ENCODE measurements at places on chromosomes 5 and 9.

GRCh38 chr5:104859437-104859836, 1296.8 kb upstream of the NUDT12 start:
- DNase-seq = no peak

DNA sequence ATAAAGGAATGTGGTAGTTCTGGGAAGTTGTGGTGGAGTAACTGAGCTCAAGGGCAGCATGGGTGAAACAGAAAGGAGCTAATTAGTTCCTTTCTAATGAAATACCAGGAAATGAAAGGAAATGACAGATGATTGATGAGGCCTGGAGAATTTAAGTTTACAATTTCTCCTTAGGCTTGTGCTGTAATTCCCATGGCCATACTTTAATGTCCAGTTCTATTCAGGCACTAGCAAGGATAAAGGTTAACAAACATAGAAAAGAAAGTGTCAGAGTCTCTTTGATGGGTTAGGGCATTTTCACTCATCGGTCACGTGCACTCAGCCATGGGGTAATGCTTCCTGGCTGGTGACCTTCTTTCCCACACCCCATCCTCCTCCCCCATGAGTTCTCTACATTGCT, 70.3 kb downstream of the CTSL start:
- DNase-seq = no peak

- DNase-seq = no peak
Measured at GRCh38 chr5:14143546-14143840, 351 bp downstream of the TRIO start.

GRCh38 chr9:120625222-120625621, 45.3 kb upstream of the CDK5RAP2 start:
- no peak for DNase-seq

GRCh38 chr5:135216471-135217343, 182.3 kb downstream of the MACROH2A1 start:
- DNase-seq = no peak

DNA sequence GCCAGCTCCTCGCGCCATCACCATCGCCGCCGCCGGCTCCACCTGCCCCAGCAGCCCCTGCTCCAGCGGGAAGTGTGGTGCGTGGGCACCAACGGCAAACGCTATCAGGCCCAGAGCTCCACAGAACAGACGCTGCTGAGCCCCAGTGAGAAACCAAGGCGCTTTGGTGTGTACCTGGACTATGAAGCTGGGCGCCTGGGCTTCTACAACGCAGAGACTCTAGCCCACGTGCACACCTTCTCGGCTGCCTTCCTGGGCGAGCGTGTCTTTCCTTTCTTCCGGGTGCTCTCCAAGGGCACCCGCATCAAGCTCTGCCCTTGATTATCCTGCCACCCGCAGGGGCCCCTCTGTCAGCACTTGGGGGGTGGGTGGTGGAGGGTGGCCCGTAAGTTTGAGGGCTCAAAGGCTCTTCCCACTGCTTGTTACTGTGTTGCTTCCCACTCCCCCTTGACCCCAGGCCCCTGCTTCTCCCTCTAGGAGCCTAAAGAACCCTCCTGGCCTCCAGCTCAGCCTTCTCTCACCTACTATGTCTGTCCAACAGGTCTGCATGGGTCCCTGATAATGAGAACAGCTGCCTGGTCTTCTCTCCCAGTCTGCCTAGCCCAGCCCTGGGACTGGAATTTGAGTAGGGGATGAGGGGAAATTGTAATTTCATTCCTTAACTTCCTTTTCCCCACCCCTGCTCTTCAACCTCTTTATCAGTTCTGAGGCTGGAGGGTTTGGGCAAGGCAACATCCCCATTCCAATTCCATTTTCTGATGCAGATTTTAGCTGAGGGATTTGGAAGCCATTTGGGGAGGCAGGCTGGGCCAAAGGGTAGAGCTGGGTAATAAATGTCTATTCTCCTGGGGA, 9.0 kb downstream of the RACK1 start:
- DNase-seq = no peak

DNA sequence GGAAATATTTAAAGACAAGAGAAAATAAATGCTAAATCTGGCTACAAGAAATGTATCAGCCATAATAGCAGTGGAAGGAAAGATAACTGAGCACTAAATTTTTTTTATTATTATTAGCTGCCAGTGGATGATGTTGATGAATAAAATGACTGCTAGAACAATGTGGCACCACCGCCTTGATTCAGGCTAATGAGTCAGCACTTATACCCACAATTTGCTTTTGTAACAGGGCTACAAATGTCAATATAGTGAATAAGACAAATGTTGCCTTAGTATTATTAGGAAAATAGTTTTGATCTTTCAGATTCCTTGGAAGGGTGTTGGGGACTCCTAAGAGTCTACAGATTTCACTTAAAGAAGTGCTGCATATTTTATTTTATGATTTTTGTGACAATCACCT, 555.2 kb upstream of the GRAMD2B start:
- DNase-seq = no peak

GRCh38 chr9:115328677-115329076, 210.7 kb upstream of the TNC start:
- DNase-seq = no peak

DNA sequence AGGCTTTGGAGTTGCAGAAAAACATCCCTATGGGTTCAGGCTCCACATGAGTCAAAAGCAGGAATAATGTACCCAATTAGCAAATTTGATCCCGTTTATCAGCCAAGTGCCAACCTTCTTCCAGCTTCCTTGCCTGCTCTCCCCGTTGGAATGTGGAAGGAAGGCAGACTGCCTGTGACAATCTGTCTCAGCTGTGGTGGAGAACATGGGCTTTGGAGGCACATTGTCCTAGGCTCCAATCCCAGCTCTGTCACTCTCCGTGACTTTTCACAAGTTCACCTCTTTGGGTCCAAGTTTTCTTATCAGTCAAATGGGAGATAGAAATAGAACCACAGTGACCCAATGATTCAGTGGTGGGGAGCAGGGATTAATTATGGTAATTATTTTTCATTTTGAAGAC, 113.9 kb downstream of the ARHGAP26 start:
- DNase-seq = no peak

GRCh38 chr9:70080481-70081119, 37.0 kb downstream of the MAMDC2 start:
- no peak for DNase-seq
